CD4-positive, CD25-positive, alpha-beta regulatory T cell (primary cell): ENCODE measurements at places on chromosomes 11 and 22.

- DNase-seq = no peak
These were observed 22.0 kb upstream of the OR8B8 start for GRCh38 chr11:124467381-124467927.

GRCh38 chr11:109015283-109015682 lies 350.4 kb downstream of the DDX10 start:
- DNase-seq = no peak

DNA sequence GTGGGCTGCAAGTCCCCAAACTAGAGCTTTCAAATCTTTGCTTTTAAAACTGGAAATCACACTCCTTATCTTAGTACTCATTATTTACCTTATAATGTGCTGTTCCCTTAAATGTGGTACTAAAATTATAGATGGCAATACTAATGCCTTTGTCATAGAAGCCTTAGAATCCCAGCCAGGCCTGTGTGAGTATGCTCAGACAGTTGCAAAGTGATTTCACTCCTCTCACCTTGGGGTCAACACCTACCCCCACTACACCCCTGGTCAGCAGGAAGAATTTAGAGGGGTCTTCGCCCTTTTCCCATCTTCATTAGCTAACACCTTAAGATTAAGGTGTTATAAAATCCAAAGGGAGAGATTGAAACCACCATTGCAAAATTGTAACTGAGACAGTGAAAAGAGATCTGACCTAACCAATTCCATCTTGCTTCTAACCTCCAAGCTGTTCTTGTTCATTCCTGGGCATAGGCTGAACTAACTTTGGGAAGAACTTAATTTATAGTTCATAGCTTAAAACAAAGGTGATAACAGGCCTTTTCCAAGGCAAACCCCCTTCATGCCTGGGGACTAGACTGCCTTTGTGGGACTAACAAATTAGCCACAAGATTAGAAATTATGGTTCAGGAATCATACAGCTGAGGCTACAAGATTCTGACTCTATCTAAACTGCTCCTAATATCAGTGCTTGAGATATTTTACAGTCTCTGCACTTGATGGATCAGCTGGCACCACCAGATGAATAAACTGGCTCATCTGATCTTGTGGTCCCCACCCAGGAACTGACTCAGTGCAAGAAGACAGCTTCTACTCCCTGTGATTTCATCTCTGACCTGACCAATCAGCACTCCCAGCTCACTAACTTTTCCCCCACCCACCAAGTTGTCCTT lies 10.4 kb upstream of the MRPL17 start:
- peak; percentile 22 for DNase-seq

- DNase-seq = no peak
These were observed 107.9 kb downstream of the C11orf58 start for GRCh38 chr11:16846305-16846704.

DNA sequence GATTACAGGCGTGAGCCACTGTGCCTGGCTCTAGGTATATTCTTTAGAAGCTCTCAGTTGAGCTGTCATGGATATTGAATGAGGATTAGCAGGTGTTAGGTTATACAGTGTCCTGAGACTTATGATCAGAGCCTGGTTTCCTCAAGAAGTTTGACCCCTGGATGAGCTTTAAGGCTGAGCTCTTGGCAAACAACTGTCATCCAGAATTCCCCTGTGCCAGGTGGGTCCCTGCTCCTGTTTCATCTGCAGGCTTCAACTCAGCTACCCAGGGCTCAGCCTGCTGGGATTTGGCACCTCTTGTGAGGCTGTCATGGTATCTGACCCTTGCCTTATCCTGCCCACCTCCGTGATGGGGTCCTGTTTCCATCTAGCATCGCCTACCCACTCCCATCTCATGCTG lies 24.3 kb downstream of the SERPINH1 start:
- DNase-seq = no peak

GRCh38 chr11:127118811-127119210 lies 118.2 kb upstream of the KIRREL3 start:
- no peak for DNase-seq

- no peak for DNase-seq
These were observed 766.3 kb upstream of the RAG2 start for GRCh38 chr11:37364246-37364839.

DNA sequence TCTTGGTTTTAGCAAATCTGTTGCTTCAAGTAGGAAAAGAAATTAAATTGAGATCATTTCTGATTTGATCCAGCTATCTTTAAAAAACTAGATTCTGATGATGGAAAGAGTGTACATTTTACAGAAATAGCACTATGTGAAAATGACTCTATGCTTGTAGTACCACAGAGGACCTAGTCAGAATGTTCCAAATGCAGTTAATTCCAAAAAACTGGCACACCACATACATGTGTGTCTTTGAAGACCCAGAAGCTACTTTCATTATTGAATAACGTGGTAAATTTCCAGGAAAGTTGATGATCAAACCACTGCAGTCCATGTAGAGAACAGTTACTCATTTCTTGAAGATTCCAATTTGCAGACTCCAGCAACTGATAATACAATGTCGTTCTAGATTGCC lies 3.8 kb downstream of the ELMOD1 start:
- DNase-seq = no peak

DNA sequence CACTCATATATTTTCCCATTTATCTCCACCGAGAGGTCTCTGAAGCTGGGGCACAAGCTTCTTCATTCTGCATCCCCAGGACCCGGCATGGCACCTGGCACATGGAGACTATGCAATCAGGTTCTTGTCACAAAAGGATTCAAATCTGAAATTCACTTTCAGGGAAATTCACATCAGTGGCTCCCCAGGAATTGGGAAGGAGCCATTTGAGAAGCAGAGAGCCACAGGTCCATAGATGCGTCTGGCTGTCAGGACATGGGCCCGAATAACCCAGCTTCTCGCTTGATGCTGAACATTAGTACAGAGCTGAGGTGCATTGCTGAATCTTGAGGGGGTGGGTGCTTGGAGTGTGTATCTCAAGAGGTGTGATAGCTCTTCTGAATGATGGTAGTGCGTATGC lies 82.5 kb downstream of the TSPAN18 start:
- DNase-seq = no peak

- DNase-seq = peak; percentile 22
These were observed 804 bp downstream of the CCDC134 start for GRCh38 chr22:41801147-41801819.

GRCh38 chr11:78883506-78883905 lies 308.8 kb upstream of the NARS2 start:
- no peak for DNase-seq

GRCh38 chr11:92276773-92277172 lies 52.2 kb downstream of the FAT3 start:
- DNase-seq = no peak

- DNase-seq = no peak
These were observed 4.6 kb downstream of the MRTFA start for GRCh38 chr22:40631925-40632324.

DNA sequence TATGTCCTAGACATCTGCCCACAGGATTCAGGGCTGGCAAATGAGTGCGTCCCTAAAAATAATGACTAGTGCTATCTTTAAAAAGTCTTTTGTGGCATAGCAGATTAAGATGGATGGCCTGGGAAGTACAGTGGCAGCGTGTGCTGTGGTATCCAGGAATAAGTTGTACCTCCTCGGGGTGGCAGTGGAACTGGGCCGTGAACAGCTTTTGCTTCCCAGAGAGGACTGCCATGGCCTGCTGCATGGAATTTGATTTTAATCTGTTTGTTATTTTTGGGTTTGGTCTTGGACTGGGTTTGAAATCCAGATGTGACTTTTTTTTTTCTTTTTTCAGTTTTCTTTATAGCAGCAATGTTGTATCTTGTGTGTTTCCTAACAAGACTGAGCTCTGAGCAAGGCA lies 71.3 kb upstream of the PARVG start:
- DNase-seq = no peak

DNA sequence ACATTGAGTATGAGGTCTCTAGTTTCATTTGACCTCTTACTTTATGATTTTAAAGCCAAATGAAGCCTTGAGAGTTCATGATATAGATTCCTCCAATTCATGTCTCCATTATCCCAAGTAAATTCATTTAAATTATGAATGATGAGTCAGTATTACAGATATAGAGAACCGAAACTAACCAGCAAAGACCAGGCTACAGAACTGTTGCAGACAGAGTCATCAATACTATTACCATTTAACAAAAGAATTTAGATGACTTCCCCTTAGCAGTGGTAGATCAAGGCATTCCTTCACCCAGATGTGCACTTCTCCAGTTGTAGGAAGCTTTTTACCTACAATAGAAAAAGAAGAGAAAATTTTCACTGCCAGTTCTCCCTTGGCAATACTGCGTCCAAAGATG lies 11.8 kb upstream of the CCDC89 start:
- DNase-seq = no peak

- no peak for DNase-seq
These were observed 407.8 kb upstream of the NARS2 start for GRCh38 chr11:78982473-78982872.

DNA sequence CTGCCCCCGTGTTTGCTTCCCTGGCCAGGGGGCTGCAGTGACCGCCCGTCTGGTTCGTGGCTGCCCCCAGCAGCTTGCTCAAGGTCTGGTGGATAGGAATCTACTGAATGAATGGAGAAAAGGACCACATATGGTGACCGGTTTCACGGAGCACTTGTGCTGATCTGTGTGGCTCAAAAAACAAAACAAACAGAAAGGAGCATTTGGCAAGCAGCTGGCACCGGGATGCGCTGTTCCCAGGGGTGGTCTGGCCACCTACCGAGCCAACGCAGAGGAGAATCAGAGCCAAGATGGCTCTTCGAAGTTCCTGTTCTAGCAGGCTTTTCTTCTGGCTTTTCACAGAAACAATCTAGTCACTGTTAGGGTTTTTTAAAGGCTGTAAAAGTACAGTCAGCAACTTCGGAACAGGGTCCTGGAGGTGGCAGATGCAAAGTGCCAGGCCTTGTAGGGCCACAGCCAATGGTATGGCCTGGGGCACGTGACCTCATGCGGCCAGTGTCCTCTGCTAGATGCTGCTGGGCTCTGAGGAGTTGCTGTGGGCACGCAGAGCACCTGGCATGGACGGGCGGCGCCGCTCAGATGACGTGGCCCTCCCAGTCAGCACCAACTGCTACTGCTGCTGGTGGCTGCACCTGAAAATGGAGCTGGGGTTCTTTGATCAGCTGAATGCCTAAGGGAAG lies 27.3 kb upstream of the PACSIN2 start:
- DNase-seq = no peak

DNA sequence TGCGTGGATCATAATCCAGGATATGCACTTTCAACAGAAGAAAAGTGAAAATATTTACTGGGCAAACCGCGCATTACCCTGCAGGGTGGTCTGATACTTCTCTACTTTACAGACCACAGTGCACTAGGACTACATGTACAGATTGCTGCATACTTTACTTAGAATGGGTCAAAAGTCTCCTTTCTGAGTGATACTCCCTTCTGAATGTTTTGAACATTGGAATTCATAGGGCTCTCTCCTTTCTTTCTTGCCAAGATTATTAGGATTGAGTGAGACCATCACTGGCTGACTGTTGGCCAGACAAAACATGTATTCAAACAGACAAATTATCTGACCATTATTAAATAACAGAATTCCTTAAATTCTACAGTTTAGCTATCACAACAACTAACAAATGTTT lies 6.6 kb upstream of the FIBIN start:
- DNase-seq = no peak

GRCh38 chr11:945986-946385 lies 20.3 kb downstream of the AP2A2 start:
- no peak for DNase-seq

- no peak for DNase-seq
These were observed 32.1 kb upstream of the GNB1L start for GRCh38 chr22:19886605-19887255.

DNA sequence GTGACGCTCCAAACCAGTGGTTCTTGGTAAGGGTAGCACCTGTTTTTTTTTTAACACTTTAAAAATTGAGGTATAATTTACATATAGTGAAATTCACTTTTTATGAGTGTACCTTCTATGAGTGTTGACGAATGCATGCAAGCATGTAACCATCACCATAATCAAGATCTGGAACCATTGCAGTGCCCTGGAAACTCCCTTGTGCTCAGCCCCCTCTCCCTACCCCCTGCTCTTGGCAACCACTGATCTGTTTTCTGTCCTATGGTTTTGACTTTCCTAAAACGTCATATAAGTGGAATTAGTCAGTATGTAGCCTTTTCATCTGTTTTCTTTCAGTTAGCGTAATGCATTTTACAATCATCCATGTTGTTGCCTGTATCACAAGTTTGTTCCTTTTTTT lies 212.2 kb downstream of the GRIK4 start:
- DNase-seq = no peak

DNA sequence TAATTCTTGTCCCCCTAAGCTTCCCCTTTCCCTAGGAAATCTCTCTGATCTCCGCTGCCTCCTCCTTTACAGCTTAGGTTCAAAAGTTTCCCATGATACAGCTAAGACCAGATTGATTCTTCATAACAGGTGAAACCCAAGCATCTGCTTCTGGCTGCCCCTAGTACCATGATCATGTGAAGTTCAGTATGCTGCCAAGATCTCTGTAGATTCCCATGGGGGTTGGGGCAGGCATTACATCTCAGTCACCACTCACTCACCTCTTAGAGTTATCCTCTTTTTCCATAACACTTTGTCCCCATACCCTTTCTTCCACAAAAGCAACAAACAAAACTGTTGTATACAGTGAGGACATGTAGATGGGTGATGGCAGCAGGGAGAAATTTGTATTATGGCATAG lies 44.0 kb downstream of the RRP8 start:
- no peak for DNase-seq

DNA sequence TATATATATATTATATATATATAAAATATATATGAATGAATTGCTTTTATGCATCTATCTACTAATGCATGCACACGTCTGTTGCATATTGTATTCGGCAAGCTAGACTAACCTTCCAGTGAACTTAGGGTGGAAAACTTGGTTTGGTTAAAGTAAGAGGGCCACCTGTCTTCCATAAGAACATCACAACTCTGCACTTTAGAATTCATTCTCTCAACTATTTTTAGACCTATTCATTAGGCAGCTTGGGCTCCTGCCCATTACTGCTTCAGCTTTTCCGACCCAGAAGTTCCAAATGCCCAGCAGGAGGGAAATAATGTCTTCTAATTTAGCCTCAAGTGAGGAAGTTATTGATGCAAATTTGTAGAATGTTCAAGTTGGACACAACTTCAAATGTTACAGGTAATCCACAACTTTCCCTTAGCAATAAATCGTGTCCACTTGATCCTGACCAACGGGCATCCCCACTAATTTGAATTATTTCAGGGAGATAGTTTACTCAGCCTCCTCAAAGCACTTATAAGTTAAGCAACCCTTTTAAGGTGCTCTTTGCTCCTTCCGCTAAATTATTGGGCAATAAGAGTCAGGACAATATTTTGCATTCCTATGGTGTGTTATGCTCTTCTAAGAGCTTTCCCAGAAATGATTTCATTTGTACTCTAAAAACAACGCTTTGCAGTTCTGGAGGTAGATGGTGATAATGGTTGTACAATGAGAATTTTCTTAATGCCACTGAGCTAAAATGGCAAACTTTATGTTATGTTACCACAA lies 132.3 kb downstream of the OPCML start:
- no peak for DNase-seq

GRCh38 chr11:102081313-102081712 lies 28.9 kb upstream of the YAP1 start:
- DNase-seq = no peak

GRCh38 chr11:117178210-117179034 lies at the start of gene SIDT2:
Gene SIDT2, plus strand, starts transcription at chr11:117178743. Its CDS starts 521 bp downstream, at chr11:117179264.
- peak; percentile 88 for DNase-seq

- DNase-seq = no peak
These were observed 85.0 kb upstream of the SC5D start for GRCh38 chr11:121207485-121208115.
